ENCODE measurements at places on chromosomes 2 and 18. TPM values are rescaled to one million over a fixed set of nuclear protein-coding genes. Genes with fewer than 3 reads are reported as not detected.

LIMS4 gene
- 2.4 TPM for total RNA-seq

ATP6V1C2 gene
- not detected for total RNA-seq

E2F6 gene
- total RNA-seq: 17.7 TPM

TRAPPC12 gene
- total RNA-seq: 96.3 TPM

MEP1B gene
- total RNA-seq: not detected

IMMT gene
- 36.9 TPM for total RNA-seq

EVX2 gene
- not detected for total RNA-seq

All from ovary (tissue), 10 donors.